Activated CD4-positive, alpha-beta T cell treated with anti-CD3 and anti-CD28 coated beads for 1 hour (primary cell): ENCODE measurements at places on chromosomes 6 and 20.

GRCh38 chr6:42696526-42697267, 25.7 kb downstream of the PRPH2 start:
- DNase-seq, result no peak

DNA sequence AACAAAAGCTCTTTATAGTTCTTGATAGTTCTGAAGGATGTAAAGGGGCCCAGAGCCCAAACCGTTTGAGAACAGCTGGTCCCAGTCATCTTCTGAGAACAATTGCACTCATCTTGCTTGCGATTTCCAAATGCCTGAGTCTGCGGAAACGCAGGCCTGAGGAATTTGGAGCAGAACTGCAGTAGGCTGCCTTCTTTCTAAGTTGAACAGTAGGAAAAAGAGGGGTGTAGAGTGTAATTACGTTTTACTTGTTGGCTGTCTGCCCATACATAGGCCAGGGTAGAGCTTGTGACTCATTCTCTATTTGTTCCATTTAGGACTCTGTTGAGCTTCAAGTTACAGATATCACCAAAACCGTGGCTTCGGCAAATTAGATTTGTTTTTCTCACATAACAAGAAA, 42.0 kb upstream of the KIF16B start:
- DNase-seq, result no peak

- no peak for DNase-seq
Measured at GRCh38 chr6:66508433-66508832, 801.4 kb upstream of the EYS start.

GRCh38 chr20:2353231-2353630, 27.5 kb upstream of the TGM6 start:
- no peak for DNase-seq

- no peak for DNase-seq
Measured at GRCh38 chr6:27190126-27190525, 57.4 kb upstream of the PRSS16 start.

DNA sequence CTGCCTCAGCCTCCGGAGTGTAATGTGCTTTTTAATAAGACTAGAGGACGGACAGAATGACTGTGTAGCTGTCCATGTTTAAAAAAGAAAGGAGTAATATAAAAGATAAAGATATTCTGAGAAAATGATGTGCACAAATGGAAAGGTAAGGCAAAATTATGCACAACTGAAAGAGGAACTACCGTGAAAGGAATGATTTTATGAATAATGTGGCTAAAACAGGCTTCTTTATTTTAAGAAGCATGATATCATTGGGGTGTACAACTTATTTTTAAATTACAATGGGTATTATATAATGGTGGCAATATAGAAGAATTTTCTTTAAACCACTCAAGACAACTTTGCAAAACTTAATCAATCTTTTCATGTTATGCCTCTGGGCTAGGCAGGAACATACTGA, 78.1 kb downstream of the FIG4 start:
- no peak for DNase-seq

- no peak for DNase-seq
Measured at GRCh38 chr6:129263176-129263575, 380.2 kb downstream of the LAMA2 start.

DNA sequence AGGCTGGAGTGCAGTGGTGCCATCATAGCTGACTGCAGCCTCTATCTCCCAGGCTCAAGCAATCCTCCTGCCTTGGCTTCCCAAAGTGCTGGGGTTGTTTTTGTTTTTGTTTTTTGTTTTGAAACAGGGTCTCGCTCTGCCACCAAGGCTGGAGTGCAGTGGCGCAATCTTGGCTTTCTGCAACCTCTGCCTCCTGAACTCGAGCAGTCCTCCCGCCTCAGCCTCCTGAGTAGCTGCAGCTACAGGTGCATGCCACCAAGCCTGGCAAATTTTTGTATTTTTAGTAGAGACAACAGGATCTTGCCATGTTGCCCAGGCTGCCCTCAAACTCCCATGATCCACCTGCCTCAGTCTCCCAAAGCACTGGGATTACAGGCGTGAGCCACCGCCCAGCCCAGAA, 4.2 kb downstream of the C6orf132 start:
- DNase-seq, result no peak

- no peak for DNase-seq
Measured at GRCh38 chr6:52328729-52329128, 33.2 kb upstream of the PAQR8 start.

GRCh38 chr20:5065879-5066383, 53.8 kb downstream of the PCNA start:
- DNase-seq, result no peak

- no peak for DNase-seq
Measured at GRCh38 chr20:34985461-34986310, 30.0 kb downstream of the MYH7B start.

GRCh38 chr20:55961376-55962330, 43.7 kb downstream of the CBLN4 start:
- no peak for DNase-seq

DNA sequence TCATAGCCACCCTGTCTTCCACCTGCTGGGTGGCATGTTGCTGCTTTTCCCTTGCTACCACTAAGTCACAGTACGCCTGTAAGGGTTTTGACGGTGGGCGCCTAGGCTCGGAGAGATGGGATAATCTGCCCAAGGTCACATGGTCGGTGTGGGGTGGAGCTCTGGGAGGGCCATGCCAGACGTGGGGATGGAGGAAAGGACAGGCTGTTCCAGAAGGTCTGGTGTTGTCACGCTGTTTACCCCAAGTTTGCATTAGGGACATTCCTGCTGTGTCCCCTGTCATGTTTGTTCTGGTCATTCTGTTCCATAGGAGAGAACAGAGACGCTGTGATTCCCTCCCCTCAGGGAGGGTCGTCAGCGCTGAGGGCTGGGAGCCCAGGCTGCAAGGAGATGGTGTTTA, 16.1 kb downstream of the IP6K3 start:
- DNase-seq, result no peak

GRCh38 chr6:148758492-148758891, 11.7 kb downstream of the UST start:
- DNase-seq, result no peak

DNA sequence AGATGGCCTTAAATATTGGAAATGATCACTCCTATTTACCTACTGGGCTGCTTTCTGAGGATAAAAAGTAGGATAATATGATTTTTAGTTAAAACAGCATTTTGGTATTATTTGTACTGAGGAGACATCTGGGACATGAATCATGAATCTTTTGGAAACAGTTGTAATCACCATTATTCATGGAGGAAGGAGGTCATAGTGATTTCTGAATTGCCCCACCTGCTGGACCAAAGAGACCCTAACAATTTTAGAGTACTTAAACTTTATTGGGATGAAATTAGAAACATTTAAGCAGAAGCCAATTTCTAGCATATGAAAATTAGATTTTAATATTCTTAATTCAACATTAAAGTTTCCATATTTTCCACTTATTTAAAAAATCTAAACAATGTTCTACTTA, 108.4 kb upstream of the SIM1 start:
- no peak for DNase-seq

DNA sequence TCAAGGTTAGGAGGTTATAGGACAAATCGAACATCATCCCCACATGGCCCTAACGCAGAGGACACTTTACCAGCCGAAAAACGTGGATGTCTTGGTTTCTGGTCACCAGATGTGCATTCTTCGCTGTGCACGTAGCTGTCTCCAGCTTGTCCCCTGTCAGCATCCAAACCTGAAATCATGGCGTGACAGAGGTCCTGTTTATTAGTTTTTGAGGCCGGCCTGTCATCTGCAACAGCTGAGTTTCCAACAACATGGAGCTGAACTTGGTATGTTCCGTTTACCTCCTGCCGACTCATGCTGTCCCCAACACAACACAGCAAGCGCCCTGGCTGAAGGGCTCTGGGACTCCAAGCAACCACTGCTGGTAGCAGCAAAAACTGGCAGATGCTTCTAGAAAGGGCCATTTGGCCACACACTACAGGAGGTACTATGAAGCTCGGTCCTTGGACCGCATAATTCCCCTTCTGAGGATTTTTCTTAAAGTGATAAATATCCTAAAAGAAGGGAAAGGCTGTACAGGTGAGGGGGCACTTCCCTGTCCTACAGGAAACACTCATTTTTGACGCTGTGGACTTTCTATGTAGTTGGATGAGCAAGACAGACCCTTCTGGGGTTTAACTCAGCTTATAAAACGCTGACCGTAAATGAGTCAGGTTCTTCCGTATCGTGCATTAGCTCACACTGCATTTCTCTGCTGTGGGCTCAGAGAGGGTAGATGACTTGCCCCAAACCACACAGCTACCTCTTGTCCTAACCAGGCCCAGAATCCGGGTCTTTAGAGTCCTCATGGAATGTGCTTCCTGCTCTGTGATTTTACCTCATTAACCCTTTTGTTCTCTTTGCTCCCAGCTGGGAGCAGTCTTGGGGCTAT, 79.7 kb upstream of the NFATC2 start:
- DNase-seq, result no peak

GRCh38 chr20:3980260-3981131, 34.9 kb downstream of the RNF24 start:
- DNase-seq, result no peak

- no peak for DNase-seq
Measured at GRCh38 chr6:35229304-35229703, 15.5 kb downstream of the SCUBE3 start.

DNA sequence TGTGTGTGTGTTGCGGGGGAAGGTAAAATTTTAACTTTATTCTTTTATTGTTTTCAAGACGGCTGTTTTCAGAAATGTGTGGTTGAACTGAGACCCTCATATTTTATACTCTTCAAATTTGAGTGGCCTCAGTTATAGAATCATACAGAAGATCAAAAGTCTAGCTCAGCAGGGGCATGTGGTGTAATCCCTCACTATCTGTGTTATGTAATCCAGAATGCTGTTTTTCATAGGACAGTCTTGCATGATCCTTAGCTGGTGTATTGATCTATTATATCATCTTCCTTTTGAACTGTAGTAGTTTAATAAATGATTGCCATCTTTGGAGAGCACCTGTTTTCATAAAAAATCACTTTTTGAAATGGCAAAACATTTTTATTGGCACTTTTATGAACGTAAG, 1.4 kb downstream of the PLCB4 start:
- no peak for DNase-seq

DNA sequence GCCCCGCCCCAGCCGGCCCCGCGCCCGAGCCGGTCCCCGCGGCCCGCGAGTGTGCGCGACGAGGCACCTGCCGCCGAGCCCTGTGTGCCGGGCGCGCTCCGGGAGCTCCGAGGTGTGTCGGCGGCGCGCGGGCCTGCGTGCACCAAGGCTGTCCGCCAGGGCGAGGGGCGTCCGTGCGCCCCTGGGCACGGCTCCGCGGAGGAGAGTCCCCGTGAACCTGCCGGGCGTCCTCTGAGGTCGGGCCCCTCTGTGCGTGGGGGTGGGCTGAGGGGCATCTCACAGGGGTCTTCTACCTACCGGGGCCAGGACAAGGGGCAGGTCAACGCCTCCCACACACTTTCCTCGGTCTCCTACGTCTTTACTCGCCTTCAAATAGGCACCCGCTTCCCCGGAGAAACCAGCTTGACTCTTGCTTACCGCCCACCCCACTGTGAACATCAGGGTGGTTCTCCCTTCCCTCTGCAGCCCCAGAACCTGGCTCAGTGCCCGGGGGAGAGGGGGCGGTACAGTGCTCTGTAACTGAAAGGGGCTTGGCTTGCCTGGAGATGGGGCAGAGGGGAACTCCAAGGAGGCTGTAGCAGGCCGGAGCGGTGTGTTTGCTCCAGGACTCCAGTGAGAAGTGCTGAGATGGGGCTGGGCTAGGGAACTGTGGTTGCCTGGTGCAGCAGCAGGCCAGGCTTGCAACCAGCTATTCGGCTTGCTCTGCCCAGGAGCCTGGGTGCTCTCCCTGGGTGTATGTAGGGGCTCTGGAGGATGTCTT, at the start of gene SAMD10:
Gene SAMD10 (minus strand): TSS at position 86 of the 760 bp plus-strand sequence. CDS start 175 bp downstream, outside the sequence.
- DNase-seq, result peak; percentile 38

DNA sequence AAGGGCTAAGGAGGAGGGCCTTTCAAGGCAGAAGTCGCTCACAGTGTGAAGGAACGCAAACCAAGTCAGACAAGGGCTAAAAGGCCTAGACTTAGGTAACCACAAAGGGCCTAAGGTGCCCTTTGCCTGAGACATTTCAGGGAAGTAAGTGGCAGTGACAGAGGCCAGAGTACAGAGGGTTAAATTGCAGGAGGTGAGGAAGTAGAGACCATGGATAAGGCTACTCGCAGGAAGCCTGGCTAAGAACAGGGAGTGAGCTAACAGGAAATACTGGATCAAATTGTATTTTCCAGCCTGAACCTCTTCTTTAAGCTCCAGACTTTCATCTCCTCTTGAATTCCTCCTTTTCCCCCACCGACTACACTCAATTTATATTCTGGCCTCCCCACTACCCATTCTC, 16.6 kb downstream of the ZHX3 start:
- no peak for DNase-seq

DNA sequence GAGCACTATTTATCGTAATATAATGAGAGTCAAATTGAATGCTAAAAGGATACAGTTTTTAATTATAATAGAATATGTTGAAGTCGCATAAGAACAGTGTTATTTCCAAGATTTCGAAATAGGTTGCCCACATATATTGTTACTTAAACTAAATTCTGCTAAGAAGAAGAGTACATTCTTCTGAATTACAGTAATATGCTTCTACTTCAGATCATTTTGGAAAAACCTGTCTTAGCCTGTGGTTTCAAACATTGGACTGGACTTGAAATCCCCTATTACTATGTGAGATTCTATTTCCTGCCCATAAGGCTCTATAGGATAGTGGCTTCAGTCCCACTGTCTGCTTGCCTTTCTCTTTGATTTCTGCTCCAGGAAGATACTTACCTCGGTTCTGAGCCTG, 137.2 kb downstream of the B3GAT2 start:
- no peak for DNase-seq

DNA sequence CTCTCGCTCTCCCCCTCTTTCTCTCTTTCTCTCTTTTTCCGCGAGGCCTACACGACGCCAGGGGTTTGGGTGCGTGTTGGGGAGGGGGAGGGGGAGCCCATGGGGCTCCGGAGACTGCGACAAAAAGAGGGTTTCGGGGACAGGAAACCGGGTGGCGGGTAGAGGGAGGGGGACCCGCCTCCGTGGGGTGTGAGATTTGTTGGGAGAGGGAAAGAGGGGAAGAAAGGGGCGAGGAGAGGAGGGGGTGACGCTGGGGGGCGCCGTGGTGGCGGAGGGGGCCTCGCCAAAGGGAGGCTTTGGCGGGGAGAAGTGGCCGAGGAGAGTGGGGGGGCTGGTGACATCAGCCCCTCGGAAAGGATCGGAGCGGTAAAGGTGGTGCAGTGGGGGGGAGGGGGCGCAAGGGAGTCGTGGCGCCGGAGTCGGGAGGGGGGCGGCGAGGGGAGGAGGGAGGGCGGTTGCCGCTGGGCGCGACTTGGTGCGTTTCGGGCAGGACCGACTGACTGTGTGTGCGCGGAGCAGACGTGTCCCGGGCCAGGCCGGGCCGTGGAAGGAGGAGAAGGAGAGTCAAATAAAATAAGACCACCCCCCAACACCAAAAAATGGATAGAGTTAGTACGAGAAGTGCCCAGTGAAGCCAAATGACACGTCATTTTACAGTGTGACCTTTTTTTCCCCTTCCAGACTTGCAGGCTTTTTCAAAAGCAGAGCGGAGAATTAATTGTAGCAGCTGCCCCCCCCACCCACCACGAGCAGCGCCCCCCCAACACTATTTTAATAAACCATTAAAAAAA, 39.8 kb downstream of the GNAS start:
- DNase-seq, result peak; percentile 59

- DNase-seq, result no peak
Measured at GRCh38 chr6:3568396-3569082, 111.7 kb upstream of the SLC22A23 start.

GRCh38 chr6:140684776-140685550, 1310.5 kb upstream of the CITED2 start:
- DNase-seq, result no peak
